Gastroesophageal sphincter (tissue), 4 donors: ENCODE measurements at places on chromosomes 7 and 10.

DNA sequence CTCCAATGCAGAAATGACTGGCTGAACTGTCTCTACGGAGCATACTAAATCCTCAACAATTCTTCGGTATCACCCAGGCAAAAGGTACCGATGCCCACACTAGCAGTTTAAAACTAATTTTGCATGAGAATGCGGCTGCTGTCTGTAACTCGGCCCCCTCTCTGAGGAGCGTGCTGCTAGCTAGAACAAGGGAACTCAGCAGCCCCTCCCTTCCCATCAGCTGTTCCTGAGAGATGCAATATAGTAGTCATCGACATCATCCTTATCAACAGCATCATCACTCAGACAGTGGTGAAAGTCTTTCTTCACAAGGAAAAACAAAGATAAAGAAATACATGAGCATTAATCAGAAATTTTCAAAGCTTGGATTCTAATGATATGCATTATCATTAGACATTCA lies 189.1 kb upstream of the FRMD4A start:
- no peak for ATAC-seq

DNA sequence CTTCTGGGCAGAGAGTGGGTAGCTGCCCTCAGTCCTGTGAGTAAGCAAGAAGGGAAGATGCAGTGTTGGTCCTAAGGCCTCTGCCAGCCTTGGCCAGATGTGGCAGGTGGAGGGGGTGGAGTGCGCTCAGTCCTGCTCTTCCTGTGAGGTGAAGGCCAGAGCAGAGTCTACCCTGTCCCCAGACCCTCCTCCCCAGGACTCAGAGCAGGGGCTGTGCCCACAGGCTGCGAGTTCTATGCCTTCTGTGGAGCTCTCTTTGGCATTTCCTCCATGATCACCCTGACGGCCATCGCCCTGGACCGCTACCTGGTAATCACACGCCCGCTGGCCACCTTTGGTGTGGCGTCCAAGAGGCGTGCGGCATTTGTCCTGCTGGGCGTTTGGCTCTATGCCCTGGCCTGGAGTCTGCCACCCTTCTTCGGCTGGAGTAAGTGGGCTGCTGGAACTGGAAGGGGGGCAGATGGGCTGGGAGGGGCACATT lies 4.0 kb downstream of the OPN4 start:
- ATAC-seq = no peak

DNA sequence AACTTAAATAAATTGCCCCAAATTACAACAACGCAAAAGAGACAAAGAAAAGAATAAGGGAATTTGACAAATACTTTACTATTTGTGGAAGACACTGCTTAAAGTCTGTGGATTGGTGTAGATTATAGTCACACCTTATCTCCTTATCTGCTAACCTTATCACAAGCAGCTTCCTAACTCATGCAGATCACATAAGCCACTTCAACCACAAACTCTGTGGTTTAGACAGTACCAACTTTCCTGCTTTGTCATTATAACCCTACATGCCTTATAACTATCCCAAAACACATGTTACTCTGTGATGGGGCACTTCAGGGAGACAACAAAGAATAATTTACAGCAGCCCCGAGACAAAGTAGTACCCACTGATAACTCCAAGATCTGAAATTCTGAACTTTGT lies 41.5 kb upstream of the PPP3CB start:
- ATAC-seq = no peak

GRCh38 chr10:470339-471003 lies 219.0 kb downstream of the DIP2C start:
- no peak for ATAC-seq

- peak; percentile 63 for ATAC-seq
Measured at GRCh38 chr10:47031211-47031900, 120.1 kb downstream of the PTPN20 start.

DNA sequence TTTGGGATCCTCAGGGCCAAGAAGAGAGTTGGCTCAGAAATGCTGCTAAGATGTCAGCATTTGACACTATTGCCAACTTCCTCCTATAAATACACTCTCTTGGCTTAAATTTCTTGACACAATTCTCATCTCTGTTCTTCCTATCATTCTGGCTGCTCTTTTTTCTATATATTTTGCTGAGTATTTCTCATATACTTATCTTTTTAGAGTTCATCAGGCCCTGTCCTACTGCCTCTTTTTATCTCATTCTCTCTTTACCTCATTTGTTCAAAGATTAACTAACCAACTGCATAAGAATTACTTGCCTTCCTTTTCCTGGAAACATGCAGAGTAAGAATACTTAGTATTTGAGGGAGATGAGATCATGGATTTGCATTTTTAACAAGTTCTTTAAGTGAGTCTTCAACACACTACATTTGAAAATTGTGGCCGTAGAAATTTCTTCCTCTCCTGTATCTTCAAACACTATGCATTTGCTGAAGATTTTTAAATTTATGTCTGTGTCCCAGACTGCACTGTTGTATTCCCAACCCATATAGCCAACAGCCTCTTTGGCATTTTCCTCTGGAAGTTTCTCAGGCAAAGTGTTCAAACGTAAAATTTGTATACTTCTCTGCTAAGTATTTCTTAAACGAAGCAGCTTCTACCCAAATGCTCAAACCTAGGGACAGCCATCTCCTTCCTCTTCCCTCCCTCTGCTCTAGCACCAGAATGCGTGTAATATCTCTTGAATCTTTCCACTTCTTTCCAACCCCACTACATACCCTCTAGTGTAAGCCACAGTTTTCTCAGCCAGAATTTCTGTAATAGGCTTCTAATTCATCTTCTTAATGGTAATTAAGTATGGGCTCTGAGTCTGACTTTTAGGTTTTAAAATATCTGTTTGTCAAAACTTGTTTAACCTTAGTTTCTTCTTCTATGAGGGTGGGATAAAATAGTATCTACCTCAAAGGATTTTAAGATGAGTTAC lies 35.5 kb downstream of the ARL4A start:
- ATAC-seq = no peak
